ENCODE measurements at places on chromosomes 5 and 9.

GRCh38 chr9:137339045-137339907, 37.2 kb upstream of the NRARP start:
- no peak for DNase-seq

DNA sequence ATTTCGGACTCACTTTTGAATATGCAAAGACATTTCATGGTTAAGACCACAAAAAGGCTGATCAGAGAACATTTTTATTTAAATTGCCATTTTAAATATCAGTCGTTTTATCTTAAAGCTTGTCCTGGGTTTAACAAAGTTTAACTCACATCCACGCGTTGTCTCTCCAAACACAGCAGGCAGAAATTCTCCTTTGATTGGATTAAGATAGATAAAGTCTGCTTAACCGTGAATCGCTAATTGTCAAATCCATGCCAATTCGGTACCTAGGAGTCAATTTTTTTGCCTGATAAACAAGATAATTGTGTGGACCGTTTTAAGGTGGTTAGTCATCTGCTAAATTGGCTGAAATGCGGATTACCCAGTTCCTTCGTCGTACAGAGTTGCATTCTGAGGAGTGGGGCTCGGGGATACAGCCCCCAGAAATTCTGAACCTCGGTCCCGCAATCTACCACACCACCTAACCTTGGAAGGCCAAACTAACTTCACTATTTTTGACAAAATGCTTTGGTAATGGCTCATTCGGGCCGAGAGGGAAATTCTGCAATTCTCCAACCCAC, 665 bp upstream of the BTF3 start:
- DNase-seq, result no peak

DNA sequence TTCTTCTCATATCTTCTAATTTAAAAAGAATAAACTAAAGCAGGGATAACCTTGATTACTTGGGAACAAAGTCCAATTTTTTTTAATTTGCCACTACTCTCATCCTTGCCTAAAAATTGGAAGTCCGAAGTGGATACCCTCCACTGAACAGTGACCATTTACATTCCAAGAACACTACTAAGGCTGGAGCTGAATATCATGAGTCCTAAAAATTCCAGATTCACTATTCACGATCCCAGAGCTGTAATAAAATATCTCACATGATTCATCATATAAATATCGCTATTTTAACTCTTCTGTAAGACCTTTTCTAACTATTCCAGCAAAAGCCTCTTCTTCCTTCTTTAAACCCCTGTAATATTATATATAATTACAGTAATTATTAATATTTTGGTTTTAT, 57.4 kb downstream of the ATPSCKMT start:
- no peak for DNase-seq

- DNase-seq, result no peak
These were observed 72.5 kb downstream of the ACTL7B start for GRCh38 chr9:108783326-108783725.

- DNase-seq, result no peak
These were observed 43.9 kb upstream of the ORM1 start for GRCh38 chr9:114278881-114279570.

DNA sequence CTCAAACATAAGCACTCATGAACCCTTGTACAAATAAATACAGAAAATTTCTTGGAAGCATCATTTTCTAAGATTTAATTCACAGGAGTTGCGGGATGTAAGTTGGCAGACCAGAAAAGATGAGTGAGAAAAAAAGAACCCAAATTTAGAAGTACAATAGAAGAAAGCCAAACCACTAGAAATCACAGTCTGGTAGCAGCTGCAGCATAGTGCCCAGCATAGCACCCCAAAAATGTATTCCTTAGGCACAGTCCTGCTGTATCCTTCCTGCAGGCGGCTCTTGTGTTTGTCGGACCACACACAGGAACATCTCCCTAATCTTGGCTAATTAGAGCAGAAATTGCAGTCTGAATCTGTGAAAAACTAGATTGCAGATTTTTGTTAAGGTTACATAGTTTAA, 208.5 kb upstream of the TRPM3 start:
- no peak for DNase-seq

- no peak for DNase-seq
These were observed 167.6 kb upstream of the OTULINL start for GRCh38 chr5:14414007-14414406.

- DNase-seq, result no peak
These were observed 52.7 kb downstream of the RXRA start for GRCh38 chr9:134378901-134379338.

GRCh38 chr5:15544039-15544438, 44.1 kb downstream of the FBXL7 start:
- DNase-seq, result no peak

GRCh38 chr5:166746506-166746905, 1544.9 kb upstream of the WWC1 start:
- no peak for DNase-seq

- DNase-seq, result no peak
These were observed 746.7 kb upstream of the TYRP1 start for GRCh38 chr9:11946531-11946930.

DNA sequence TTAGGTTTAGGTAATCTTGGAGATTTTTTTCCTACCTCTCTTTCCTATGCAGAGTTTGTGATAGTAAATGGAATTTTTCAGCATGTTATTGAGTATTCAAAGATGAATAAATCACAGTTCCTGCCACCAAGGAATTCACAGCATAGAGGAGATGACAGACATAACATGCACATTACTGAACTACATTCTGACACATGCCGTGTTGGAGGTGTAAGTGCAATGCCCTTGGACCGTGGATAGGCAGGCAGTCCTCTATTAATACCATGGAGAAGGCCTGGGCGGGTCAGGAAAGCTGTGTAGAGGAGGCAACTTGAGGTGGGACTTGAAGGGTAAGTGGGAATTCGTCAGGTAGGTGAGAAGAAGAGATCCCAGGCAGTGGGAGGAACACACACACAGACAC, 43.9 kb downstream of the MCCC2 start:
- DNase-seq, result no peak

DNA sequence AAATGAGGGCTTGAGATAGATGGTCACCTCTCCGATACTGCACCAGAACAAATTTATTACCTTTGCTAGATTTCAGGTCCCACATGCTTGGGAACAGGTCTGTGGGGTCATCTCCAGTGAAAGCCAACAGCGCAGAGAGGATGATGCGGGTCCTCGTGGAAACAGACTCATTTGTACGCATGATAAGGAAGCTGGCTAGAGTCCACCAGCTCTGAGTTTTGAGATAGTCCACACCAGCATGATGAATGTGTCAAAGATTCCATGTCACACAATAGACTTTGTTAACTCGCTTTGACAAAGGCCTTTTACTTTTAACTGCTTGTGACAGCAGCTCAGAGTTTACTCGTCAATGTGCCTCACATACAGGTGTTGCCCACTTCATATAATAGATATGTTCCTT, 105.4 kb upstream of the TBCA start:
- no peak for DNase-seq

DNA sequence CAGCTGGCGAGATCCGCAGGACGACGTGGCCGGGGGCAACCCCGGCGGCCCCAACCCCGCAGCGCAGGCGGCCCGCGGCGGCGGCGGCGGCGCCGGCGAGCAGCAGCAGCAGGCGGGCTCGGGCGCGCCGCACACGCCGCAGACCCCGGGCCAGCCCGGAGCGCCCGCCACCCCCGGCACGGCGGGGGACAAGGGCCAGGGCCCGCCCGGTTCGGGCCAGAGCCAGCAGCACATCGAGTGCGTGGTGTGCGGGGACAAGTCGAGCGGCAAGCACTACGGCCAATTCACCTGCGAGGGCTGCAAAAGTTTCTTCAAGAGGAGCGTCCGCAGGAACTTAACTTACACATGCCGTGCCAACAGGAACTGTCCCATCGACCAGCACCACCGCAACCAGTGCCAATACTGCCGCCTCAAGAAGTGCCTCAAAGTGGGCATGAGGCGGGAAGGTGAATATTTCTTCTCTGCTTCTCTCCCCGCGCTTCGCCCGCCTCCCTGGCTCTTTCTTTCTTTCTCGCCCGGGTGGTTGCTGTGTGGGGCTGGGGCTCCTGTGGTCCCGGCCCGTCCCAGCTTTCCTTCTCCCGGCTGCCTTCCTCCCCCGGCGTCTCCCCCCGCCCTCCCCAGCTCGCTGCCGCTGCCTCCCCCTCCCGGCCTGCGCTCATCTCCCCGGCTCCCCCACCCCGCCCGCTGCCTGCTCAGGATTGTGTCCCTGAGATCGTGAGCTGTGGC, 2.2 kb downstream of the NR2F1 start:
- no peak for DNase-seq
